ENCODE measurements at places on chromosomes 7 and 10. TPM values are rescaled to one million over a fixed set of nuclear protein-coding genes. Genes with fewer than 3 reads are reported as not detected.

DRGX gene
- not detected for total RNA-seq

MRLN gene
- total RNA-seq = not detected

ZWINT gene
- total RNA-seq = 5.8 TPM

ABCB1 gene
- 181 TPM for total RNA-seq

ELFN1 gene
- total RNA-seq = 1.4 TPM

VSTM4 gene
- total RNA-seq = 13.1 TPM

UPK3BL2 gene
- 20.3 TPM for total RNA-seq

CLDN15 gene
- total RNA-seq = 46.4 TPM

- no peak for DNase-seq
Observed at GRCh38 chr7:149626972-149627371, 129.4 kb upstream of the ZNF746 start.

DNA sequence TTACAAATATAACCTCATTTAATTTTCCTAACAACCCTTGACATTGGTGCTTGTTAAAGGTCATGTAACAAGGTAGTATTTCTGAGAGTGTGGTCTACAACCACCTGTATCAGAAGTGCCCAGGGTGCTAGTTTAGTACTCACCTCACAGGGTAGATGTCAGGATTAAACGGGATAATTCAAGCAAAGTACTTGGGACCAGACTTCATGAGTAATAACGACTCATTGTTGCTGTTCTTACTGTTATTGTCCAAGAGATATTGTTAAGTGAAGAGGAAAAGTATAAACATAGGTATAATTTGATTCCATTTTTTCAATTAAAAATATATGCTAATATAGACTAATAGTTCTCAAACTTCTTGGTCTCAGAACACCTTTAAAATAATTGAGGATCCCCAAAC, 179.3 kb downstream of the WNT2 start:
- no peak for DNase-seq

GRCh38 chr7:43844662-43845061, 24.7 kb downstream of the MRPS24 start:
- no peak for DNase-seq

DNA sequence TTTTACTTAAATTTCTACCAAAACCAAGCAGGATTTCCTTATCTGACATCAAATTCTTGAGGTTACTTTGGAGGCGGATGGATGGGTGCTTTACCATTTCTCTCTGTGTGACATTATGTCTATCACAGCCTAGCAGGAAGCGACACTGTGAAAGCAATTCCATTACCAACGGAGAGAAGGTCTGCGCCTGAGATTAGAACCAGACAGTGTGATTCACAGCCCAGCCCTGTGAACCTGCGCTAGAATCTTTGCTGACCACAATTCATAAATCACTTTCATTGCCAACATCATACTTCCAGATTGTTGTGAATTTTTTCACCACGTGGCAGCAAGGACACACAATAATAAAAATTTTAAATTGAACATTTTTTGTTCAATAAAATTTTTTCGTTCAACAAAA, 126.5 kb downstream of the CUBN start:
- no peak for DNase-seq

DNA sequence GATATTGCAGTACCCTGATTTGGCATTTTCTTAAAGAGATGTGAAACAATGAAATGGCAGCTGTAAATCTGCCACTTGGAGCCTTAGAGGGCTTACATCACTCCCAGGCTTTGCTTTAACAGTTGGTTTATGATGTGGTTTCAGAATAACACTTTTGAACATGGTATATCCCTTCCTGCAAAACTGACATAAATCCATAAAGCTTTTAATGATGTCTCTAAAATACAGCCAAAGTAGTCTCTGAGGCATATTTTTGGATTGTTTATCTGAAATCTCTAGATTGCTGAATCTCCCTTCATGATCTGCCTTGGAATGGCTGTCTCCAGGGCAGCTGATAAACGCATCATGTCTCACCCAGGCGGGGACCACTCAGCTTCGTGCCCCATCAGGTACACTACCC, 377.8 kb upstream of the C7orf33 start:
- no peak for DNase-seq

GRCh38 chr10:25877296-25877695, 56.7 kb upstream of the MYO3A start:
- no peak for DNase-seq

- DNase-seq = no peak
Observed at GRCh38 chr7:33326485-33326848, 197.1 kb downstream of the BBS9 start.

GRCh38 chr10:98642281-98642680, 195.5 kb upstream of the HPS1 start:
- no peak for DNase-seq

DNA sequence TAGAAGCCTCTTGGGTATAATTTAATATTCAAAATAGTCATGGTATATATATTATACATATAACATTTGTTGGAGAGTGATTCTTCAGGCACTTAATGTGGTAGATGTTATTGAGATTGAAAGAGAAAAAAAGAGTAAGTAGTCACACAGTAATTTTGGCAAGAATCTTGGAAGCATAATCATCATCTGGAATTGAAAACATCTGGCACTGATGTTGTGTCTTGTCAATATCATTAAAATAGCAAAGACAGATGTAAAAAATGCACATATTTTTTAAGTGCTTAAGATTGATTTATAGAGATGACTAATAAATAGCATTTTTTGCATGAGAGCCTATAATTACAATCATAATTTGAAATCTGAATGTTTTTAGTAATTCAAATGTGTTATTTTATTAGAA, 9.5 kb downstream of the SEMA3D start:
- DNase-seq = no peak

DNA sequence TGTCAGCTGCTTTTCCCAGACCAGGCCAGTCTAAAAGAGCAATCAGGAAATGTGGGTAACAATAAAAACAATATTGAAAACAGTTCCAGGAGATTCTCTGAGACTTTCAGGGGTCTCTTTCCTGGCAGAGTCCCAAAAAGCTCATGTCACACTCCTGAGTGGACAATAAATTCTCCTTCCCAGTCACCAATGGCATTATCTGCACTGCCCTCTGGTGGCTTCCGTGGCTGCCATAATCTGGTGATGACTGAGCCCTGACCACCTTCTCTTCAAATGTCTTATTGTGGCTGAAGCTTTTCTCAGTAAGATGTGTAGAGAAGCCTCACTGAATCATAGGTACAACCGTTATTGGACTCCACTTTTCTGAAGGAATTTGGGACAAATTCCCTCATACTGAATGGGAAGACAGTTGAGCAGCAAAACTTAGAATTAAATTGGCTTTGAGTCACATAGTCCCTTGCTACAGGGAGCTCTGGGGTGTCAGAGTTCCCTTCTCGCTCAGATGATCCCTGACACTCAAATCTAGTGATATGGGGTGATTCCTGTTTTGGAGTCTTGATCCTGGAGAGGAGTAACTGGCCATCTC, 24.4 kb upstream of the ASAH2 start:
- peak; percentile 13 for DNase-seq

DNA sequence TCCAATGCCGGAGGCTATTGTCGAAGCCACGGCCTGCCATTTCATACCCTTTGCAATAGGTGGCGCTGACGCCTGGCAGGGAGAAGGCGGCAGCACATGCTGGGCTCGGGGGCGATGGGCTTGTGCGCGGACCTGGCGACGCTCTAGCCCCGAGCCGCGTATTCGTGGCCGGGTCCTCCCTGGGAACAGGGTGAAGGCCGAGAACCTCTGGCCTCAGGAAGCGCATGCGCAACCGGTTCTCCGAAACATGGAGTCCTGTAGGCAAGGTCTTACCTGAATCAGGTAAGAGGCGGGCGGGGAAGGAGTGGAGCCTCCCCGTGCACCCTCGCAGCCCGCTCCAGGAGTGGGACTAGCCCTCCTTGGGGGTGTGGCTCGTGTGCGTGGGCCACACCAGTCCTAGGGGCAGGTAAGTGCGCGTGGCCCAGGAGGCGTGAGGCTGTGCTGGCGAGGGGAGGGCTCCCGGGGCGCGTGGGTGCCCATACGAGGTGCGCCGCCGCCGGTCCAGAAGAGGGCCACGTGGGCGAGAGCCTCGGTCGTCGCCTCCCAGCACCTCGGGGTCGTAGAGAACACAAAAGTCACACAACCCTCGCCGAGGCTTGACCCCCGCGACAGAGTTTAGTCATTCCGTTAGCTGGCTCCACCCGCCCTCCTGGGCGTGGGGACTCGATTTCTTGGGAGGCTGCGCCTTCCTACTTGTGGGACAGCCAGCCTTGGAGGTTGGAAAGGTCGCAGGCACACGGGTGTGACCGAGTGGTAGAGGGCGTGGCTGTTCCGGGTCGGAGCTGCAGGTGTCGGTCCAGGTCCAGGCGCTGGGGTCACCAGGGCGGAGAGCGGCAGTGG, 5.6 kb upstream of the MEST start:
- peak; percentile 64 for DNase-seq

DNA sequence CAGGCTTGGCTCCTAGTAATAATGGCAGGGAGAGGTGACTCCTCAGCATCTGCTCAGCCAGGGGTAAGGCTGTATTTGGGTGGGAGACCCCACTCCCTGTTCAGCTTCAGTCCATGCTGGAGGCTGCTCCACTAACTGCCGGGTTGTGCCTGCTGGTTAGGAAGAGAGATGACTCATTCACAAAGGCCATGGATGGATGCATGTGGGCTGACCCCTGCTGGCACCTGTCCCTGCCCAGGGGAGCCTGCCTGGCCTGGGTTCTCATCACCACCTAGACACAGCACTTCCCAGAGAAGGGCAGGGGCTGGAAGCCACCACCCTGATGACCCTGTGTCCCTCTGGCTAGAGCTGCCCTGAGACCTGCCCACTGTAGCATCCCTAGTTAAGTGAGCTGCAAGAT, 59.0 kb downstream of the VSTM4 start:
- DNase-seq = no peak

DNA sequence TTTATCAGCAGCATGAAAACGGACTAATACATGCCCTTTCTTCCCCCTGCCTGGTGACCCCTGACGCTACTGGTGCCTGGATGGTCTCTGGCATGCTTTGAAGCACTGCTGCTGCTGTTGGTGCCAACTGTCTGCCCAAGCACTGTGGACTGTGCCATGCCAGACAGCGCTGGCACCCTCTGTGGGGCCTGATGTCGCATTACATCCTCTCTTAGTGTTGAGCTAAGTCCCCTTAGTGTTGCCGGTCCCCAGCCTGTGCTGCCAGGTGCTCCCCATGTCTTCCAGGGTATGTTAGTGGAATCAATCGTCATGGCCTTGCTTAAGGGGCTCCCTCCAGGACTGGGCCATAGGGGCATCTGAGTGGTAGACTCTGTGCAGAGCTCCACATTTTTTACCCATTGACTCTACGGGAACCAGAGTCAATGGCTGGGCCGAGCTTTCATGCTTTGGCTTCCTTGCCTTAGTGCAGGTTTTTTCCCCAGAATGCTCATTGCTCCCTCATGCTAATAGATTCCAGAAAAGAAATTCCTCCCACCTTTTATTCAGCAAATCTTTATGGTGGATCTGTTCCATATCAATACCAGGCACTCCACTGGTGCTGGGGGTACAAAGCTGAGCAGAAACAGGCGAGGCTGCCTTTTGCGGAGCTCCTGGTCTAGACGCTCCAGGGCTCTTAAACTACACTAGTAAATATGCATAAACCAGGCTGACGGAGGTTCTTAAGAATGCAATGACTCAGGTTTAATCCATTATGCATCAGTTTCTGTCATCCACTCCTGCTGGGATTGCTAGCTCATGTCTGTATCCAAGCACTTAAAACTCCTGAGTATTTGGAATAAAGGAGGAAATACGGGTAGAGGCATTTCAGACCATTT, 21.8 kb upstream of the MRC1 start:
- DNase-seq = no peak

DNA sequence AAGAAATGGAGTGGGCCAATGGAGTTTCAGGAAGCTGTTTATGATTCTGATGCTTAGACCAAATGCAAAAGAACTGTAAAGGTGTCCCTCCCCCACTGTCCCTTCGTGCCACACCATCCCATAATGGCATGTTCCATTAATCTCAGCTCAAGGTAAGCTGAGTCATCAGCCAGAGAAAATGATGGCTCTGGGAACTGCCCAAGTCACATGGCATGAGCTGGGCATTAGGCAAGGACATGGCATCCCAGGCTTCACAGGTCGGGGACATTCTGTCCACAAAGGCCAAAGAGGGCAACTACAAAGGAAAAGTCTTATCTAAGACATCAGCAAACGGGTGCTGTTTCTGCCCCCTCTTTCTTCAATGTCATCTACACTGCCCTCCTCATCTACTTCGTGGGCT, 44.9 kb downstream of the DLG5 start:
- no peak for DNase-seq

- no peak for DNase-seq
Observed at GRCh38 chr10:79266084-79266483, 81.2 kb upstream of the PPIF start.

DNA sequence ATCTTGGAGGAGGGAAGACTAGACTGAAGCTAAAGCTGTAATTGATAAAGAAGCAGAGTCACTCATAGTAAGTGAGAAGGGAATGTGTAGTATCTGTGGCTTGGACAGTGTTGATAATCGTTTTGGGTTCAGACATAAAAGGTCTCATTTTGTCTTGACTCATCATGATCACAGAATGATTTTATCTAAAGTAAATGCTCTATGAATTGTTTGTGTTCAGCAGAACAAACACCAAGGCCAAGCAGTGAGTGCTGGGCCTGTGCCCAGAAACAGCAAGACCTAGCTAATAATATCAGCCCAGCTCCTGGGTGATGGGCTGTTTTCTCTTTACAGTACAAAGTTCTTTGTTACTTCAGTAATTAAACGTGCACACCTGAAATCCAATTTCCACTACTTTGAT, 26.7 kb upstream of the CD36 start:
- DNase-seq = peak; percentile 89

DNA sequence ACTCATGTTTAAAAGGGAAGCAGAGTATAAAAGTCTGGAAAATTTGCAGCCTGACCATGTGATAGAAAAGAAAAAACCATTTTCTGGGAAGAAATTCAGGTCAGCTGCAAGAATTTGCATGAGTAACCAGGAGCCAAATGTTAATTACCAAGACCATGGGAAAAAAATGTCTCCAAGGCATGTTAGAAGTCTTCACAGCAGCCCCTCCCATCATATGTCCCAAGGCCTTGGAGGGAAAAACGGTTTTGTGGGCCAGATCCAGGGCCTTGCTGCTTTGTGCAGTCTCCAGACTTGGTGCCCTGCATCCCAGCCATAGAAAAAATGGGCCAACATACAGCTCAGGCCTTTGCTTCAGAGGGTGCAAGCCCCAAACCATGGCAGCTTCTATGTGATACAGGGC, 1019.6 kb upstream of the SORCS1 start:
- DNase-seq = no peak

- no peak for DNase-seq
Observed at GRCh38 chr7:138481447-138482380, 21.7 kb downstream of the TRIM24 start.

DNA sequence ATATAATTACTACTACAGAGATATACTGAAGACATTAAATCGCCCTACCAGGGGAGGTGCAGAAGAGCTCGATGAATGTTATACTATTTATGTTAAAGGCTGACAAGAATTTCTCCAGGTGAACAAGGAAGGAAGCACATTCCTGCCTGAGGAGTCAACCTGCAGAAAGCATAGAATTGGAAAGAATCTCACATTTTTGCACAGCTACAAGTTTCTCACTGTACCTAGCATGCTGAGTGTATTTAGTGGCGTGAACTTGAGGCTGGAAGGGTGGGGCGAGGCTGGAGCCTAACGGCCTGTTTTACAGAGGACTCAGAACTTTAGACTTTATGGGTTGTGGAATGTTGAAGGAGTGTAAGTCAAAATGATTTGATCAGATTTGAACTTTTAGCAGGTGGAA, 373.6 kb upstream of the LRGUK start:
- DNase-seq = no peak

Measured in mucosa of gallbladder (tissue), 1 donor.